ENCODE measurements at places on chromosomes 11 and 22.

GRCh38 chr11:93564895-93565294 lies 21.7 kb upstream of the SMCO4 start:
- DNase-seq, result no peak

DNA sequence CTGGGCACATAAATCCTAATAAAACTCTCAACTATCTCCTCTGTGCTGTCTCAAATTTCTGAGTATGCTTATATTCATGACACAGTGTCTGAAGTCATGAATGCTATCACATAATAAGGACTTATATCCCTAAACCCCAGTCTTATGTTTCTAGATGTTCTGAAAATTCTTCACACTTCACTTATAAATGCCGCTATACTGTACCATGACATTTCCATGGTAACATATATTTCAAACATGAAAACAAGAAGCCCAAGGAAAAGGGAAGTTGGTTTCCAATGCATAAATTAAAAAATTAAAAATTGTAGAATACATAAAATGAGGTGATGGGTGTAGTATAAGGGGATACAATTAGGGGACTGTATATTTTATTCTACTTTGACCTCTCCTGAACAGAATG lies 11.7 kb downstream of the GVQW3 start:
- no peak for DNase-seq

GRCh38 chr11:60164550-60165075 lies 18.3 kb downstream of the MS4A6A start:
- no peak for DNase-seq

DNA sequence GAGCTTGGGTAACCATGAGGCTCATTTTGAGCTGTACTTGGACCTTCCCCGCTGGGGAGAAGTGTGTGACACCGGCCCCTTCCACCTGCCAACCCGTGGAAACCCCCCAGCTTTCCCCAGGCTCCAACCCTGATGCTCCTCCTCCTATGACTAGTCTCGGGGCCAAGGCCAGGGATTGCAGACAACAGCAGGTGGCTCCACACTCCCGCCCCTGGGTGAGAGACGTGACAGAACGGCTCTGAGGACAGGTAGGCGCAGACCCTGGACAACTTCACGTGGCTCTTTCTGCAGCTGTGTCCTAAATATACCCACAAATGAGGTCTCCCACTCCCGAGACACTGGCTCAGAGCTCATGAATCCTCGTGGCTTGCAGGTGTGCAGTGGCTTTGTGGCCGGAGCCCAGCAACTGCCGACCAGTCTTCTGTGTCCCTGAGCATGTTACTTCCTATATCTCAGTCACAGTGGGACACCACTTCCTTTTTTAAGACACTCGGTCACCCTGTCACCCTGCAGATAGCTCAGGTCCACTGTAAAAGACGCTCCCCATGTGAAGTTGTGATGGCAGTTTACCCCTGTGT lies 55.2 kb downstream of the NECTIN1 start:
- no peak for DNase-seq

DNA sequence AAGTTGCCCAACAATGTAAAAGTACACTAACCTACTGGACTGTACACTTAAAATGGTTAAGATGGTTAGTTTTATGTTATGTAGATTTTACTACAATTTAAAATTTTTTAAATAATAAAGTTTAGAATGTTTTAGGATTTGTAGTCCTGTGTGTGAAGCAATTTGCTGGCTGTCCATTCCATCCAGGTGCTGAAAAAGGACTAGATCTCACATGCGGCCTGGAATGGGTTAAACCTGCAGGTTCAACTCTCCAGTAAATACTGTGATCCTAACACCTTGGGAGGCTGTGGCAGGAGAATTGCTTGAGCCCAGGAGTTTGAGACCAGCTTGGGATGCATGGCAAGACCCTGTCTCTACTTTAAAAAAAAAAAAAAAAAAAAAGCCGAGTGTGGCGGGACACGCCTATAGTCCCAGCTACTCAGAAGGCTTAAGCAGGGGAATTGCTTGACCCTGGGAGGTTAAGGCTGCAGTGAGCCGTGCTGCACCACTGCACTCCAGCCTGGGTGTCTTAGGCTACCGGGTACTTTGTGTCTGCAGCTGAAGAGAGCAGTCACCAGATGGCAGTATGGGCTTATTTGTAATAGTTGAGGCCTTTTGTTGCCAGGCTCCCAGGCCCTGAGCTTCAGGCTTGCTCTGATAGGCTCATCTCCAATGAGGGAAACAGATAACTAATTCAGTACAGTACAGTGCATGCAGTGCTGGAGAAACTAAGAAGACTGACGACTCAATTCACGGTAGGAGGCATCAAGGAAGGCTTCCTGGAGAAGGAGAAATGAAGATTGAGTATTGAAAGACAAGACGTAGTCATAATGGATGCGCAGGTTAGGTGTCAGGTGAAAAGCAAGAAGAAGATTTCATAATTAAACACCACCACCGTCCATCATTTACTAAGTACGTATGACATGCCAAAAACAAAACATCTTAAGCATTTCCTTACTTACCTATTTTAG lies 64.7 kb upstream of the ASPHD2 start:
- peak; percentile 77 for DNase-seq

- no peak for DNase-seq
These were observed 42.2 kb upstream of the POU2AF1 start for GRCh38 chr11:111421251-111421650.

- DNase-seq, result no peak
These were observed 79.9 kb downstream of the MIAT start for GRCh38 chr22:26737262-26737661.

DNA sequence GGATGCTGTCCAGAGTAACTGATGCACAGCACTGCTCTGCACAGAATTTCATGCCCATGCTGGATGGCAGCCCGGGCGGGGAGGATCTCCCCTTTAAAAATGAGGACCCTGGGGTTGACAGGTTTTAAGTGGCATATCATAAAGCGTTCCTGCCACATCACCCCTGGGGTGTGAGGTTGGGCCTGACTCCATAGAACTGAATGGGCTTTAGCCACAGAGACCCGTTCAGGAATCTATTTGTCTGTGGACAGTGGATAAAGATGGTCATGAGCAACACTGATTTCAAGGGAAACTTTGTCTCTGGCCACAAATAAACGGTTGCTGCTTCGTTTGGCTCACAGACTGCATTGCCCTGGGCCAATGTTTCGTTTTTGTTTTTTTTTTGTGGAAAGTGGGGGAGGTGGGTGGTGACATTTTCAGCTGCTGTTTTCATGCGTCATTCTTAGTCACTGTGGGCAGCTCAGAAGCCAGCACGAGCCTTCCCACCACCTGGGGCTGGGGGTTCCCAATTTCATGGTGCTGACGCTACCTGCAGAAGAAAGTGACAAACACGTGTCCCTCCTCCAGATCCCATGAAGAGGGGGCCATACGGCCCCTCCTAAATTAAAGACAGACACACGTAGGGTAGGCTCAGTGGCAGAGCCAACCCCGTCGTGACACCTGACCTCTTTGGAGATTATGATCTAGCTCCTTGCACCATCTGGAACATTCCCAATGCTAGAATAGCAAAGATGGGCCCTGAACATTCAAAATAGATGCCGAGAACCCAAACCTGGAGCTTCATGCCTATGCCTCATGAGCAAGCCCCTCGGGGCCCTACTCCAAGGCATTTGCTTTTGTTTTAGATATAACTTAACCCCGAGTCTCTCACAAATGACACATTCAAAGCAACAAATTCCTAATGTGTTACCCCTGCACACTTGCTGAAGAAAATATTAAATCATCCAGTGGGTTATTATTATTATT lies 54.8 kb upstream of the PHF21B start:
- no peak for DNase-seq

- DNase-seq, result no peak
These were observed 81.1 kb downstream of the PAK1 start for GRCh38 chr11:77392842-77393241.

DNA sequence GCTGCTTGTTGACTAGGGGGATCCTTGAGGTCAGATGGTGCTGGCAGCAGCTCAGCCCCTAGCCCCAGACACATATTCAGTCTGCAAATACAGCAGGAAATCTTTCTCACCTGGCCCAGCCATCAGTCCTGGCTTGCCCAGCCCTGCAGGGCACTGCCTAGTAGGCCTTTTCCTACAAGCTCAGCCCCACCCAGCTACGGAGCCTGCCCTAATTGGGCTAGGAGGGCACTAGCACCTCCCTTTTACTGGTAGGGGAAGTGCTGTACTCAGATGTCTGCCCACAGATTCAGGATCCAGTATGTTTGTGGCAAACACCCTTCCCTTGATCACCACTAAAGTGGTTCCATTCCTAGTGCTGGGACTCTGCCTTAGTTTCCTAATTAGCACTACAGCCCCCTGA lies 257.1 kb upstream of the CADM1 start:
- no peak for DNase-seq

- DNase-seq, result no peak
These were observed 59.5 kb downstream of the TTC17 start for GRCh38 chr11:43418197-43418596.

- DNase-seq, result no peak
These were observed 50.8 kb downstream of the ATG16L2 start for GRCh38 chr11:72864702-72865655.

- DNase-seq, result no peak
These were observed 266.0 kb upstream of the SYN3 start for GRCh38 chr22:33324228-33324627.

- no peak for DNase-seq
These were observed 29.7 kb upstream of the CYB5R3 start for GRCh38 chr22:42678894-42679293.

DNA sequence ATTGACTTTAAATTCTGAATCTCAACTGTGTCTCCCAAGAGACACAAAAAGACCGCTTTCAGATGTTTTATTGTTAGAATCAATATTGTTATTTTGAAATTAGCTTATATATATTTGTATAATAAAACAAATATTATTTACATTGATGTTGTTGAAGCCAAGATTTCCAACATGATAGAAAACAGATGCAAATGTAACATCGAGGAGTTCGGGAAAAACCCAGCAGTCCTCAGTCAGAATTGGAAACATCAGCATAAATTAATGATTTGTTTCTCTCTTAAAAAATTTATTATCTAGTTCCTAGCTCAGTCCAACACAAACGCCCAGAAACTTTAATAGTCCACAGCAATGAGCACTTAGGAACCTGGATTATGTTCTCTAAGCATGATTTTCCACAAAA lies 1330.4 kb downstream of the TBC1D22A start:
- DNase-seq, result no peak

DNA sequence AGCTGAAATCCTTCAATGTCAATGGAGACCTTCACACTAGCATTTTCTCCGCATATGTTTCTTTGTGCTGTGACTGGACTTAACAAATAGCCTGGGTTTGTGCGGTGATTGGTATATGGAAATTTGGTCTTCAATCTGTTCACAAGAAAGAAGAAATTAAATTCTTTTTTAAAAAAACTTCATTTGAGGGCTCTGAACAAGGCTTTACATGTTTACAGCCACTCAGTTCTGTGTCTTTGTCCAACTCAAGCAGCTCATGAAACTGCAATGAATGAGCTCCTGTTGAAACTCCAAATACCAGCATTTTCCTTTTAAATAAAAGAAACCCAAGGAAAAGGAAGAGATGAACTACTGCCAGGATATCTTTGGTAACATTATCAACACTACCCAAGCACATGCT lies 57.3 kb downstream of the PIK3C2A start:
- DNase-seq, result no peak

DNA sequence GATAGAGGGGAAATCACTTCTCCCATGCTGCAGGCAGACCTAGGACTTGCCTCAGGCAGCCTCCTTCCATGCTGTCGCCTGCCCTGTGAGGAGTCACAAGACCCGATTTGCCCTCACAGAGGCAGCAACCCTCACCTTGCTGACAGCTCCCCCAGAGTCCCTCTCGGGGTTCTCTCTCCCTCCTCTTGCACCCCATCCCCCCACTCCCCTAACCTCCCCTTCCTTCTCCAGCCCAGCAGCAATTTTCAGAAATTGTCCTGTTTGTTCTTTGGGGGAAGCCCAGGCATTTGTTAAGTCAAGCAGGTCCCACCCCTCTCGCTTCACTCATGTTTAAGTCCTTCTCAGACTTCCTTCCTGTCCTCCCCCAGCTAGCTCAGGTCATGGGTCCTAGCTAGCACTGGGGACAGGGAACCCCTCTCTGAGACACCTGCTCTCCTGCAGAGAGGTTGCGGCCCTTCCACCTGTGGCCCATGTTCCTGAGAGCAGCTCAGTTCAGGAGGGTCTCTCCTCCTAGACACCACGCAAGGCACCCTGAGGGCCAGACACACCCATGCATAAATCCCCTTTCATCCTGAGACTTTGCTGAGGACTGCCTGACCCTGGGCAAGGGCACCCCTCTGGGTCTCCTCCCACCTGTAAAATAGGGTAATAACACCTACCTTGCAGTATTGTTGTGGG lies 6.3 kb upstream of the FXYD2 start:
- no peak for DNase-seq

DNA sequence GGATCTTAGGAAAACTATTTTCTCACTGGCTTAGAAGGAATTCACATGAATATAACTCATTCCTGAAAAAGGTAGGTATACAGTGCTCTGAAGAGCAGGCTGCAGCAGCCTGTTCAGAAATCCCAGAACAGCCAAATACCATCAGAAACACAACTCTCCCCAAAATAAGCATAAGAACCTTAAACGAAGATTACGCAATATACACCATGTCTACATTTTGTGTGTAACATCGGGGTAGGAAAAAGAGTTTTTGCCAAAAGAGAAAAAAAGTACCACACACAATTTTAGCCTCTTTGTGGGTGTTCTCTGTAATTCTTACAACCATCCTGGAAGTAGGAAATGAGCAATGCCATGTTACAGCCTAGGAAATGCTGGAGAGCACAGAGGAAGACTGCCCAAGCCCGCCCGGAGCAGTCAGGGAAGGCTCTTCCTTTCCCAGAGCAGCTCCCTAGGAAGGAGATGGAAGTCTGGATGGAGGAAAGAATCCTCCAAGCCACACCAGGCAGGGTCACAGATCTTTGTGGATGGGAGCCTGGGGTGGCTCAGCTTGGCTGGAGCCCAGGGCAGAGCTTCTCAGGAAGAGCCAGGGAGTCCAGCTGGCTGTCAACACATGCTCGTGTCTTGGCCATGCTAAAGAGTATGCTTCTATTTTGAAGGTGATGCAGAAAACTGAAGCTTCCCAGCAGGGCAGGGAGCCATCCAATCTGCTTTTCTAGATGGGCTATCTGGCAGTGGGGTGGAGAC lies 49.7 kb upstream of the ARFGAP3 start:
- DNase-seq, result no peak

DNA sequence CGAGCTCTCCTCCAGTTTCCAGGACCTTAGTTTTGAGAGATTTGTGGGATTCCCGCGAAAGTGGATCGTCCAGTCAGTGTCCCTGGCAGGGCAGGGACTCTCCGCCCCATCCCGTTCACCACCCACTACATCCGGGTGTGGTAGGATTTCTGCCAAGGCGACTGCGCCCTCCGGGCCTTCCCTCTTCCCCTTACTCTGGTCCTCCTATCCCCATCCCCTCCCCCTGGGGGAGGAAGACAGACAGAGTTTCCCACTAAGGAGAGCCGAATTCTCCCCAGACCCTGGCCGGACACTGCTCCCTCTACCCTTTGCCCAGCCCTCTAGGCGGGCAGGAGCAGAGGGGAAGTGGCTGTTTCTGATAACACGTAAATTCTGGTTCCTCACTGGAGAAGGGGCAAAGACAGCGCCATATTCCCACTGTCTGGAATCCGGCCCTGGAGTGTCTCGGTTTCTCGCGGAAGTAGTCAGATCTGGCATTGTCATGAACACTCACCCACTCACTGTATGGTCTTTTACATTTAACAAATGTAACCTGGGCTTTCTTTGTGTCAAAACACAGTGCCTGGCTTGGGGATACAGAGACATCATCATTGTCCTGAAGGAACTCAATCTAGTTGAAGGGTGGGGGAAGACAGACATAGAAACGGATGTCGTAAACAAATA lies 1.1 kb upstream of the NECTIN1 start:
- DNase-seq, result peak; percentile 45

Measured in caudate nucleus (tissue), 63 donors.